ENCODE measurements at places on chromosomes 2 and 18.
A peak's percentile ranks its signal among the peaks of the same experiment; 100 is the strongest.

DNA sequence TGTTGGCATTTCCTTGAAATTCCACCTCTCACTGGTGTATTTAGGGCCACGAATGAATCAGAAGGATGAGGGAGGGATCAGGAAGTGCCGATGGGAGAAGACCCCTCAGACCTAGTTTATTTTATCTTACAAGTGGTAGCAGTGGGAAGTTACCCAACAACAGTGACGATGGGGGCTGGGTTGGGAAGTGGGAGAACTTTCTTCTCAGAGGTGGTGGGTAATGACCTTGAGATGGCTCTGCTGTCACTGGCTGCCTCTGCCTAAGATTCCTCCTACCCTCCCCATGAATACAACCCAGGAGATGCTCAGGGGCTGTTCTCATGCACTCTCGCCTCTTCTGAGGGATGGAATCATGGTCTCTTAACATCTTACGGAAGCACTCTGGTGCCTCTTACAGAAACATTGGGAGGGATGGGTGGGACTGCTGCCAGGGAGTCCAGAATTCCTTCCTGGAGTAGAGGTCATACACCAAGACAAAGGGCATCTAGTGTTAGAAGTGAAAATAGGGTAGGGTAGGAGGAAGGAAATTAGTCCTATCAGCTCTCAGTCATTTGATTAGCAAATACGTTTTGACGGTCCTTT, 58.5 kb upstream of the TXNDC2 start:
- no peak for DNase-seq

DNA sequence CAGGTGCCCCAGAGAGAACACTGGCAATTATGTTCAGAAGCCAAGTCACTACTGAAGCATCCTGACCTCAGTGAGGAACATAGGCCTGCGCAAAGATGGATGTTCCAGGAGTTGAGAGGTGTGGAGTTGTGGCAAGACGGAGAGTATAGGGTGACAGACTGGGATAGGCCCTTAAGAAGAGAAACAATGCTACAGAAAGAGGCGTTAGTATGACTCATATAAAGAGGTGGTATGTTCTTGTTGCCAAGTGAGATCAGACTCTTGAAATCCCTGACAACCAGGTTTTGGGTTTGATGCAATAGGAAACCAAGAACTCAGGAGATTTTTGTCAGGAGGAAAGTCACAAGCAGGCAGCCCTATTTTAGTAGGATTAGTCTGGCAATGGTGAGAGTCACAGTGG, 185.6 kb downstream of the RIT2 start:
- DNase-seq = no peak

DNA sequence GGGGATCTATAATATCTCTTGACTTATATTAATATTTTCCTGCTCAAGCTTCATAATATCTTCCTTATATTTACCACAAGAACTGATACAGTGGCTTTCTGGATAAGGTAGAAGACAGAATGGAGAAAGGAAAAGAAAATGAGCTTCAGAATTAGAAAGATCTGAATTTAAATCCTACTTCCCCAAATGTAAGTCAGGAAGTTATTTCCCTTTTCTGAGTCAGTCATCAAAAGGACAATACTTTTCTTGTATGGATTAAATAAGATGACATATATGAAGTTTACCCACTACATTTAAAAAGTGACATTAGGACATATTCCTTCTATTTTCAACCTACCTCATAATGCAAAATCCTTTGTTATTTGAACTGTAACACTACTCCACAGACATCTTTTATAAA, 19.0 kb downstream of the KRCC1 start:
- DNase-seq = no peak

GRCh38 chr2:120373424-120373823, 27.5 kb downstream of the INHBB start:
- no peak for DNase-seq

DNA sequence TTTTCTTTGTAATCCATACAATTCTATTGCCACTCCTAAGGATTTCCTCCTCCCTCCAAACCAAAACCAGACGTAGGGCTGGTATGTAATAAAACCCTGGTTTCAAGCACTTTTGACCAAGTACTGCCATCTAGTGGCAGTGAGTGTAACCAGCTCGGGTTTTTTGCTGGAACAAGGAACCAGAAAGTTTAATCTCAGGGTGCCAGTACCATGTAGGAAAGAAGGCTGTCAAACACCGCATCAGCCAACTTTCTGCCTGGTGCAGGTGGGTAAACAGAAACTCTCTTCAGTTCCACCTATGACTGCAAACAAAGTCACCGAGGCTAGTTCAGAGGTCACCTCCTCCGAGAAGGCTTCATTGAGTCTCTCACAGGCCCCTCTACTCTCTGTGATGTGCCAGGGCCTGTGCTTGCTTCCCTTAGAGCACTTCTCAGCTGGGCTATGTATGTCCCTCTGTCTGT, 10.2 kb upstream of the THNSL2 start:
- DNase-seq = peak; percentile 74

DNA sequence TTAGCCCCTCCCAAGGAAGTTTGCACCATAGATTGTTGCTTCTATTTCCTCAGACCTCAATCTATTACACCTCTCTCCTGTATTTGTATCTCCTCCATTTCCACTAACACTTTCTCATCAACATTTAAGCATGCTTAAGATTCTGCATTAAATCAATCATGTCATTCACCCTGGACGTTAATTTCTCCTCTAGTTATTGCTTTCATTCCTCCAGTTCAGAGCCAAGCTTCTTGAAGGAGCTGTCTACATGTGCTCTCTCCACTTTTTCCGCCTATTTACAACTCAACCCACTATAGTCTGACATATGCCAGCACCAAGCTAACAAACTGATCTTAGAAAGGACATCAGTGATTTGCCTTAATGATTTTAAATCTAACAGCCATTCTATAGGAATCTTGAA, 99.5 kb downstream of the OLA1 start:
- no peak for DNase-seq

GRCh38 chr2:173997269-173997668, 32.1 kb upstream of the SP3 start:
- peak; percentile 56 for DNase-seq

GRCh38 chr2:51297488-51297887, 265.6 kb upstream of the NRXN1 start:
- DNase-seq = no peak

- DNase-seq = no peak
Measured at GRCh38 chr18:22632191-22632590, 214.5 kb upstream of the CTAGE1 start.

DNA sequence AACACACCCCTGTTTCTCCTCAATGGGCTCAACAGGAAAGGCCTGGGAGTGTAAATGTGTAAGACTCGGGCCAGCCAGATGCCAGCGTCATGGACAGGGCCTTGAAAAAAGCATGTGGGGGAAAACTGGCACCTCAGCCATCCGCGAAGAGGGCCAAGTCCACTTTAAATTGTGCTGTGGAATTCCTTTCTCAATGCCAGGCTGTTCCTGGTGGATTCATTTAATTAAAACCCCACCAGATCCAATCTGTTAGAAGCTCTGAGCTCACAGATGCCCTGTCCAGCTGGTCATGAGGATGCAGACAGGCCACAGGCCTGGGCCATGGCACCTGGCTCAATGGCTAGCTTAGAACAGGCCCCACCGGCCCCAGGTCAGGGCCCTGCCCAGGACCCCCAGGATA, 24.8 kb downstream of the KCNK3 start:
- no peak for DNase-seq

DNA sequence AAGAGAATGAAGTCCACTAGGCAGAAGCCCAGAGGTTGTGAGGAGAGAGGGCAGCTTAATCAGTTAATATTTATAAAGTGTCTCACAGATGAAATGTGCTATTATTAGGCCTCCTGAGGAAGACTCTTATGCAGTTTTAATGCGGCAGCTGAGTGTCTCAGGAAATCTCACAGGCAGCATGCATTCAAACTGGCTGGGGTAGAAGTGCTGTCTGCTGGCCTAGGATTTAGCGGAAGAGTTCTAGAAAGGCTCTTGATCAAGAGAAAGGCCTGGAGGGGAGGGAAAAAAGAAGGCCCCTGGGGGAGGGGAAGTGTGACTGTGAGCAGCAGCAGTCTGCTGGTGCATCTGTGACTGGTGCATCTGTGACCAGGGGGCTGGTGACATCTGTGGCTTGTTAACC, 133.0 kb downstream of the FSHR start:
- no peak for DNase-seq

DNA sequence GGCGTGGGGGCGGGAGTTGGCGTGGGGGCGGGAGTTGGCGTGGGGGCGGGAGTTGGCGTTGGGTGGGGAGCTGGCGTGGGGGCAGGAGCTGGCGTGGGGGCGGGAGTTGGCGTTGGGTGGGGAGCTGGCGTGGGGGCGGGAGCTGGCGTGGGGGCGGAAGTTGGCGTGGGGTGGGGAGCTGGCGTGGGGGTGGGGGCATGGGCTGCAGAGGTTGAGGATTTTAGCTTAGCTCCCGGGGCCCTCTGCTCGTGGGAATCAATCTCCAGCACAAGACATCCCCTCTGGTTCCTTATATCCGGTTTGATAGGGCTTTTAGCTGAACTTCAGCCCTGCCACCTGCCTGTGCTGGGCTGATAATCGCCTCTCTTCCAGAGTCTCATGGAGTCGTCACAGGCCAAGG, 177.0 kb downstream of the LDLRAD4 start:
- no peak for DNase-seq

DNA sequence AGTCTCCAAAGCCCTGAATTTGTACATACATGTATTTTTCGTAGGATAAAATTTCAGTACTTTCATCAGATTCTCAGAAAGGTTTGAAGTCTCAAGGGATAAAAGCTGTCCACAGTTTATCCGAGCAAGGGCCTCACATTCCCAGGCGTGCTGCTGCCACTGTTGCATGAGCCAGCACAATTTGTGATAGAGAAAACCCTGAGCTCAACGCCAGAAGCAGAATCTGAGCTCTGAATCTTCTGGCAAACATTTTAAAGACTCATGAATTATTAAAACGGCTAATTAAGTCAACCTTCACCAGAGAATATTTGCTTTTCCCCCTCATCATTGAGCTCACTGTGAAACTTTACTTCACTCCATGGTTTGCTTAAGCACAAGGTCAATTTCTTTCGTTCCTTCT, 38.5 kb upstream of the STPG4 start:
- peak; percentile 64 for DNase-seq

GRCh38 chr2:228700638-228701037, 519.2 kb upstream of the SPHKAP start:
- no peak for DNase-seq

DNA sequence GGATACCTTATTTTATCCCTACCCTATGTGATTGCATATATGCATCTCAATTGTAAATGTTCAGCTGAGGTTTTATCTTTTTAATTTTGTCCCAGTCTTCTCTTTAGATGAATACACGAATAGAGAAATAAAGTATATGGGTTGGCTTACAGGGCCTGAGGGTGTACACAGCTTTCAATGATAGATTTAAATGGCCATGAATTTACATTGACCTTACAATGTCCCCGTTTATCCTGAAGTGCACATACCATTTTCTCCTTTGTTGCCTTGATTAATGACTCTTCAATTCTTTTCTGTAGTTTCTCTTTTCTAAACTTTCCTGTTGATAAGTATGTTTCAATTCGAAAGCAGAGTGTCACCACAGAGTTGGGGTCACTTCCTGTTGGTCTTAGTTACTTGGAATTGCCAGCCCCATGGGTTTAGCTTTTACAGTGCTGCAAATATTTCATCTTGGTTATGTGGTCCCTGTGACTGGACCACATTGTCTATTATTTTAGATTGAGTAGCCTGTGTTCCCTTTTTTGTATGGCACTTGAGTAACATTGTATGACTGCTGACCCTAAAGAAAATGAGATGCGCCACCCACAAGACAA, 1616.3 kb upstream of the ACVR2A start:
- DNase-seq = no peak

DNA sequence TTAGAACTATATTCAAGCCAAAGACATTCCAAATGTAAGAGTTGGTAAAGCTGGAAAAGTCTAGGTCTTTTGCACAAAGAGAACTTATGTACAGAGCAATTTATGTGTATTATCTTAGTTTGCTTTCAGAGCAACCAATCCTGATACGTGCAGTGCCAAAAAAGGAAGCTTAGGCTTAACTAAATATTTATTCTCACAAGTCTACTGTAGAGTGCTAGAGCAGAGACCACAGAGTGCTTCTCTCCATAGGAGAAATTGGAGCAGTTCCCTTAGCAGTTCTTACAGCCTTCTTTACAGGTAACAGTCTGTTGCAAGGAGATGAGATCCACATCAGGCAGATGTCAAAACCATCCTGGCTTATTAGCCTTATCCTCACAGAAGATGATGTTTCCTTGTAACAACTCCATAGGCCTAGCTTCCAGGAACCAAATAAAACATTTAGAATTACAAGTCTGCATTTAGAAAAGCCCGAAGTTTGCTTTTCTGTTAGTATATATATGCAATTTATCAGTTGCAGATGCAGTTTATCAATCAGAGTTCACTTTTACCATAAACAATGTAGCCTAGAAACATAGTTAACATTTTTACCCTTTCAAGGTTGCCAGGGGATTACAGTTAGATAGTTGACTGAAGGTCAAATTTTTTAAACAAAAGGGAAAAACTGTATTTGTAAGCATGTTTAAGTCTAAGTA, 250.6 kb upstream of the KCNJ3 start:
- peak; percentile 22 for DNase-seq

- no peak for DNase-seq
Measured at GRCh38 chr2:182577816-182578215, 138.2 kb upstream of the DNAJC10 start.

DNA sequence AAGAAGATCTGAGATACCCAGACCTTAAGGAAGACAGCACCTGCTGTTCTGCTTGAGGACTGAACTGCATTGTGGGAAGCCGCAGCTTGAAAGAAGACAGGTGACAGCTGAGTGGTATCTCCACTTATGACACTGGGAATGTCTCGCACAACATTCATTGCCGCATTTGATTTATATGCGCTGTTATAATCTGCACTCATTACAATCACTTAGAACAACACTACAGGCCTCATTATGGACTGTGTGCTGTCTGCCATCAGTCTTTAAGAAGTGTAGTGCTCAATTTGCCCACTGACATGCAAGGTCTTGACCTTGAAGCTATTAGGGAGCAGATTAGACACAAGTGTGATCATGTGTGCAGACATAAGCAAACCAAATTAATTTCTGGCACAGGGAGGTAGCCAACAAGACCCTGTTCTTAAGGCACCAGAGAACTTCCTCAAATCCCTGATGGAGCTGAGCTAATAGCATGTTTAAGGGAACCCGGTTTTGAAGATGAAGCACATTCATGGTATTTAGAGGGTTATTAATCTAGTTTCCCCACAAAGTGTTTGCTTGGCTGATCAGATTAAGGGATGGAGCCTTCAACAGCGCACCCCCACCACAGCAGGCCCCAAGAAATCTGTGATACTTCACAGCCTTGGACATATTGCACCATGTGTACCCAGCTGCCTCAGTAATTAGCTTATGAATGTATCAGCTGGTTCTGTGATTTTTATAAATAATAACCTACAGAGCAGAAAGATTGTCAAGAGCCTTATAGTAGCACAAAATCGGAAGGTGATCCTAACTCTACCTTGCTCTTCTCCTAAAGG, 146.8 kb downstream of the SATB2 start:
- DNase-seq = peak; percentile 5
